Stimulated activated CD4-positive, alpha-beta T cell treated with anti-CD3 and anti-CD28 coated beads, TNF-alpha, amount 100 ng/mL, for 24 hours (primary cell): ENCODE measurements at places on chromosomes 2 and 18.

DNA sequence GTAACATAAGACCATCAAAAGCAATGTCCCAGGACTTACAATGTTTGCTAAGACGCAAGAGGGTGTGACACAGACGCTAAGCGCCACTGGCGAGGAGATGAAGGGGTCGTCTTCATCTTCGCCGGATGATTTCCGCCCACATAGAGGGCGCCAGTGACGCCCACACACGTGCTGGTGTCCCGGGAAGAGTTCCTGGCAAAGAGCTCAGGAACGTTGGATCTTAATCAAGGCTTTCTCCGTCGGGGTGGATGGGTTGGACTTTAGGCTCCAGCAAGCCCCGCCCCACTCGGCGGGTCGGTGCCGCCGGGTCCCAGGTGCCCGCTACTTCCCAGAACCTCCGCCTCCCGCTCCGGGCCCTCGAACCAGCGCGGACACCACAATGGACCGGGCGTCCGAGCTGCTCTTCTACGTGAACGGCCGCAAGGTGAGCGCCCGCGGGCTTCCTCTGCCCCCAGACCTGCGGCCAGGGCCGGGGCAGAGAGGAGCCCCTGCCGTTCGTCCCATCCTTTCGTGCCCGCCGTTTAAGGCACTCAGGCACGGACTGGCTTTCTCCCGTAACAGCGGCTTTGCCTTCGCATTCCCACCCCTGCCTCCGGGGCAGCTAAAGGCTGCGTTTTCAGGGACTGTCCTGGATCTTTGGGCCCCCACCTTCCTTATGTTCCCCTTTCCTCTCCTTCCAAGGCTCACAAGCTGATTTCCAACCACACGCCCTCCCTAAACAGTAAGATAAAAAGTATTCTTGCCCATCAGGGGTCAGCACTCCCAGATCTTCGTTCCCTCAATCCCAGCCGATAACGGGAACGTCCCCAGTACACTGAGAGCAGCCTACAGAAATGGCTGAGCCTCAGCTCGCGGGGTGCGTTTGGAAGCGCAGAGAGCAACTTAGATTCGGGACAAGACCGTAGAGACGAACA is at the start of gene AOX1:
Gene AOX1, plus strand, starts transcription at position 285 of the 914 bp plus-strand sequence. Its CDS starts 95 bp downstream, at position 380.
- no peak for DNase-seq

- DNase-seq: peak; percentile 50
Measured at GRCh38 chr2:172442072-172442895, 14.9 kb downstream of the ITGA6 start.

DNA sequence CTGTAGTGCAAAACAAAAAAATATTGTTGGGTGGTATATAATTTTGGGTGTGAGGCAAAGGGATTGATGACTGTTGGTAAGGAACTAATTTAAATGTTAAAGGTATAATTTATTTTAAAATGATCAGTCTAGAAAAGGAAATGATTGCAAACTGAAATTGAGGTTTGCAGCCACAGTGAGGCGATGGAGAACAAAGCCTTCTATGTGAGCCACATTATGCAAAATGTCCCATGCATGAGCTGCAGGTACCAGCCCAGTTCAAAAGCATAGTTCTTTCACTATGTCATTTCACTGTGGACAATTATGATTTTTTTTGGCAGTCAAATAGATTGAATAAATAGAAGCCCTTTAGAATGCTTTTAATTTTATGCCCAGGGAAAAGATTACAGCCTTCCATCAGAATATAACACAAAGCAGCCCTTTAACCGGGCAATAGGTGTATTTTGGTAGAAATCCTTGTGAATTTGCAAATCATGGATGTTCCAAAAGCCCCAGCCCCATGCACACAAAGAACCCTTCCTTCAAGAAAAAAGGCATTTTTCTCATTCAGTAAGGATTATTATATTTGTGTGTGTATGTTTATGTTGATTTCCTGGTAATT is 1.7 kb downstream of the MAP2 start:
- no peak for DNase-seq

DNA sequence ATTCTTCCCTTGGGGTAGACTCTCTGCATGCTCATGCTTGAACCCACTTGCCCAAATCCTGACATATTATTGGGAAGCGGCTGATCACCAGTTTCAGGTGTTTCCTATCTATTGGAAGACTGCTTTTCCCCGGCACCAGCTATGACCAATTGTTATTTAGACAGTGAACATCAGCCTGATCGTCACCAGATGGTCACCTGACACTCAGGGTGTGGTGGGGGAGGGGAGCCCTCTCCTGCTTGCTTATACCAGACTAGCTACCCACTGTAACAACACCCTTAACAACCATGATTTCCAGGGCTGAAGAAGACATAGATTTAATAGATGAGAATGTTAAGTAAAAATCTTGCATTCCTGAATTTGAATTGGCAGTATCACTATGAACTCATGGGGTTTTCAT is 44.3 kb downstream of the RBM43 start:
- DNase-seq: no peak

- DNase-seq: no peak
Measured at GRCh38 chr2:20604951-20605381, 45.9 kb downstream of the HS1BP3 start.

- DNase-seq: no peak
Measured at GRCh38 chr2:143078104-143078503, 51.1 kb upstream of the ARHGAP15 start.

DNA sequence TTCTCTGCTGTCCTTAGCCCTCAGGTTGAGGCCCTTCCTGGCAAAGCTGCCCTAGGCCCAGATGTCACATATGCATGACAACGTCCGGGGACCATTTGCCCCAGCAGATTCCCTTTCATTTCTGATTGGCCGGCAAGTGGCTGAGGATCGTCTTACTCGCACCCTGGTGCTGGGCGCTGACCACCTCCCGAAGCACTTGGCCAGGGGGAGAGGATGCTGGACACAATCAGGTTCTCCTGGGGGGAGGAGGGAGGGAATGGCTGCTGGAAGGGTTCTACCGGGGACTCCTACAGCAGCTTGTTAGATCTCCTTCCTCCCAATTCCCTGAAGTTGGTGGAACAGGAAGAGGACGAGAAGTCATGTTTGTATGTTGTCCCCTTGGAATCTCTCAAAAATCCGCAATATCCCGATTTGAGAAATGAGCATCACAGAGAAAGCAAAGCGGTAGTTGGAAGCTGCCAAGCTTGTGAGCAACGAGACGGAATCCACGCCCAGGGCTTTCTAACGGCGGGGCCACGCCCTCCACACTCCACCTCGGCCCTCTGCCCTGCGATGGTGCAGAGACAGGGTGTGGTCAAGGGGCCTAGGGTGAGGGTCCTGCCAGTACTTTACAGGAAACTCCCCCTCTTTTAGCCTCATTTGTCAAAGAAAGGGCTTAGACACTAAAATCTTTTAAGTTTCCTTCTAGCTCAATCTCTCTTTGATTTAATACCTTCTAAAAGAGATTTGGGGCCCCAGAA is 61.8 kb upstream of the YWHAQ start:
- DNase-seq: no peak

DNA sequence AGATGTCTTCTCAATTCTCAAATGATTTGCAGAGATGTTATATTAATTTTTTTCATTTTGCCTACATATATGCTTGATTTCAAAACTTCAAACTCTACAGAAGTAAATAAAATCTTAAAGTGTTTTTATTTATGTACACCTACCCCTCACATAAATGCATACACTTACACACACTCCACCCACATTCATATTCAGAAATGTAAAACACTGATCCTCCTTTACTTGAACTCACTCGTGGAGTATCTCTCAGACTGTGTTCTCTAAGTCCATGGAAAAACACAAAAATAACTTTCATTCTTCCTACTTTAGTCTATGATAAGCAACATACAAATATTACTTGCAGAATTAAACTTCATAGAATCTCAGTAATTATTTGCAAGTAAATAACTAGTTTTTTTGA is 209.1 kb upstream of the RBMS1 start:
- DNase-seq: no peak

GRCh38 chr2:44360749-44361329 is 455 bp downstream of the PREPL start:
- DNase-seq: no peak

- DNase-seq: no peak
Measured at GRCh38 chr2:181273986-181274385, 183.2 kb upstream of the ITGA4 start.

DNA sequence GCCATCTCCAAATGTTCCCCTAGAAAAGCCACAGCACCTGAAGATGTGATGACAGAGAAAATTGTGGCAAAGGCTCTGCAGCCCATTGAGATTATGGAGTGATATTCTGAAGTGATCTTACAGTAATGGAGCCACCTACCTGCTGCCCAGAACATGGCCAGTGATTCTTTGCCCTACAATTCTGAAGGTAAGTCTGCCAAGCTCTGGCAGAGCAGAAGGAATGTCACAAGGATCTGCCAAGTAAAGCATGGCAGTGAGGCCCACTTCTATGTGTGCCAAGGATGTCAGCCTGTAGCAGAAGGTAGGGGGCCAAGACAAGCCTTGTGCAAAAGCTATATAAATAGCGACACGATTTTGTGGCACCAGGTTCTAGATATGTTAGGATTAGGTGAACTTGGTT is 155.1 kb downstream of the RND3 start:
- no peak for DNase-seq

GRCh38 chr2:675982-676646 is 1.1 kb downstream of the TMEM18 start:
- peak; percentile 29 for DNase-seq

- no peak for DNase-seq
Measured at GRCh38 chr2:60629305-60629662, 75.8 kb upstream of the BCL11A start.

- DNase-seq: no peak
Measured at GRCh38 chr2:214830794-214831346, 21.4 kb upstream of the BARD1 start.

GRCh38 chr2:205483095-205483494 is 199.2 kb upstream of the NRP2 start:
- DNase-seq: no peak

DNA sequence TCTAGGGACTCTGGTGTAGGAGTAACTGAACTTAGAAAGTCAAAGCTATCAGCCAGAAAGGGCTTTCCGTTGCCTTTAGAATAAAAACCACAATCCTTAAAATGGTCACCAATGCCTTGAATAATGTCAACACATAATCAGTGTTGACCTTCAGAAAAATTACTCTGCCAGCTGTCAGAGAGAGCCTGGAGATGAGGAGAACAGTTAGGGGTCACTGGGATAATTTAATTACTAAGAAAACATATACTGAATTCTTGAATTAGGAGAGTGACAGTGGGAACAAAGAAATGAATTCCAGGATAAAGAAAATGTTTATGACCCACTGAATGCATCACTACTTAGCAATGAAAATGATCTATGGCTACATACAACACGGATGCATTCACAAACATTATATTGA is 23.4 kb upstream of the UGP2 start:
- no peak for DNase-seq

- DNase-seq: no peak
Measured at GRCh38 chr2:121309801-121310200, 24.8 kb upstream of the TFCP2L1 start.

DNA sequence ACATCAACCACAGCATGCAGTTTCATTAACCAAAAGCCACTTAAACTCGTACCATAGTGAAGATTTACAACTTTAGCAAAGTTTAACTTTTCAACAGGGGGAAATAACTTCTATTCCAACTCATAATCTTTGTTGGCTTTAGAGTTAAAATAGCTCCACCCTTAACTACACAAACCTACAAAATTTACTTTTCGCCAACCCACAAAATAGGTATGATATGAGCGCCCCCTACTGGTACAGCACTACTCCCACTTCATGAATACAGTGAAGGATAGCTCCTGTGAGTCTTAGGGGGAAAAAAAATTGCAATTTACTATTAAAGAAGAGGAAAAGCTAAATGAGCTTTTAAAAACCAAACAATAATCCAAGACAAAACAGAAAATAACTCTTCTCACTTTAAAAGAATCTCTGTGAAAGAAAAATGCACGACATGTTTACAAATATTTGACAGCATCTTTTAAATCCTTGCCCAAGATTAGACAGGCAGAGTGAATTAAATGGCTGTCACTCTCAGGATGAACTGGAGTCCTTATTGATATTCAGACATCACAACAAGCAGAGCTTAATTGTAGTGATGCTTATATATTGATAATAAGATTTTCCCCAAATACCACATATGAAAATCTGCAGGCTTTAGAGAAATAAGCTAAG is 32.2 kb downstream of the TMEFF2 start:
- DNase-seq: peak; percentile 37

DNA sequence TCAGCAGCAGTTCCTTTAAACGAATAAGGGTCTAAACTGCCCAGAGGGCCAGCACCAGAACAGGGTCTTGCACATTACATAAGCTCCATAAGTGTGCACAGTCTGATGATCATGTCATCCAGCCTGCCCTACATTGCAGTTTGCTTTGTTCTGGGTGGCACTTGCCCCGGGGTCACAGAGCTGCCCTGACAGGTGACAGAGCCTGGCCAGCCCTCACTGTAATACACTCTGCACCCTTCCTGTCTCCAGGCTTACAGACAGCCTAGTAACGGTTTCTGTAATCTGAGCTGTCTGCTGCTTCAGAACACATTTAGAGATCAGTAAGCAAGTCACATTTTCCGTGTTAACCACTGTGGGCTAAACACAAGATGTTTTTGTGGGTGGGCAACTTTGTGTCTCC is 213.3 kb downstream of the FAM210A start:
- DNase-seq: no peak

GRCh38 chr18:31741097-31741735 is 19.5 kb downstream of the SLC25A52 start:
- peak; percentile 39 for DNase-seq

DNA sequence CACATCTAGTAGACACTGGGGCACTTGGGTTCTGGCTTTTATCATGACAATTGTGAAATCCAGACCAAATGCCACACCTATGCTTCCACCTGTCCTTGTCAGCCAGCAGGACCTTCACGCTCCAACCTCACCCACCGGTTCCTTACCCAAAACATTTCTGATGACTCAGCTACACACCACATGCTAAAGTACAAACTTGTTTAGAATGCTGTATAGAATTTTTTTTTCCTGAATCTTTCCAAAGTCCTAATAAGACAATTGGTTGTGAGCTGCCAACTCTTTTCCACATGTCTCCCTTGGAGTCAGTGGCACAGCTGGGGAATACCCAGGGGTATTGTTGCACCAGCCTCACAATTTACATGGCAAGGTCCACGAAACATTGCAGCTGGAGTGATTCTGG is 75.5 kb upstream of the LPIN2 start:
- DNase-seq: no peak

GRCh38 chr18:10038268-10038667 is 124.5 kb downstream of the VAPA start:
- DNase-seq: no peak

GRCh38 chr2:118046634-118047210 is 32.9 kb upstream of the CCDC93 start:
- DNase-seq: no peak

DNA sequence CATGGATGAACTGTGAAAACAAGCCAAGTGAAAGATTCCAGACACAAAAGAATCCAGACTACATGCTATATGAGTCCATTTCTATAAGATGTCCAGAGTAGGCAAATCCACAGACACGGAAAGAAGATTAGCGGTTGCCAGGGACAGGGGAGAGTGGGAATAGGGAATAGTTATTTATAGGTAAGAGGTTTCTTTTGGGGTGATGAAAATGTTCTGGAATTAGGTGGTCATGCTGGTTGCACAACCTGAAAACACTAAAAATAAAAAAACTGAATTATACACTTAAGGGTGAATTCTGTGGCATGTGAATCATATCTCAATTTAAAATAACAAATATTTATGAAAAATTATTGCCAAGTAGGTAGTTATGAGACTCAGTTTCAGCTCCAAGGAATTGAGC is 168.4 kb downstream of the LTBP1 start:
- DNase-seq: no peak
